ENCODE measurements at places on chromosomes 11 and 22.
A peak's percentile ranks its signal among the peaks of the same experiment; 100 is the strongest.

DNA sequence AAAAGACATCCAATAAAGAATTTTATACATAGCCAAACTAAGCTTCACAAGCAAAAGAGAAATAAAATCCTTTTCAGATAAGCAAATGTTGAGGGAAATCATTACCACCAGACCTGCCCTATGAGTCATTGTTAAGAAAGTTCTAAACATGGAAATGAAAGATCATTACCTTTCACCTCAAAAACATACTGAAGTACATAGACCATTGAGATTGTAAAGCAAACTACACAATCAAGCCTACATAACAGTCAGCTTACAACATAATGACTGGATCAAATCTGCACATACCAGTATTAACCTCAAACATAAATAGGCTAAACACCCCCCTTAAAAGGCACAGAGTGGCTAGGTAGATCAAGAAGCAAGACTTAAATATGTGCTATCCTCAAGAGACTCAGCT, 501.0 kb upstream of the LUZP2 start:
- DNase-seq = peak; percentile 30

DNA sequence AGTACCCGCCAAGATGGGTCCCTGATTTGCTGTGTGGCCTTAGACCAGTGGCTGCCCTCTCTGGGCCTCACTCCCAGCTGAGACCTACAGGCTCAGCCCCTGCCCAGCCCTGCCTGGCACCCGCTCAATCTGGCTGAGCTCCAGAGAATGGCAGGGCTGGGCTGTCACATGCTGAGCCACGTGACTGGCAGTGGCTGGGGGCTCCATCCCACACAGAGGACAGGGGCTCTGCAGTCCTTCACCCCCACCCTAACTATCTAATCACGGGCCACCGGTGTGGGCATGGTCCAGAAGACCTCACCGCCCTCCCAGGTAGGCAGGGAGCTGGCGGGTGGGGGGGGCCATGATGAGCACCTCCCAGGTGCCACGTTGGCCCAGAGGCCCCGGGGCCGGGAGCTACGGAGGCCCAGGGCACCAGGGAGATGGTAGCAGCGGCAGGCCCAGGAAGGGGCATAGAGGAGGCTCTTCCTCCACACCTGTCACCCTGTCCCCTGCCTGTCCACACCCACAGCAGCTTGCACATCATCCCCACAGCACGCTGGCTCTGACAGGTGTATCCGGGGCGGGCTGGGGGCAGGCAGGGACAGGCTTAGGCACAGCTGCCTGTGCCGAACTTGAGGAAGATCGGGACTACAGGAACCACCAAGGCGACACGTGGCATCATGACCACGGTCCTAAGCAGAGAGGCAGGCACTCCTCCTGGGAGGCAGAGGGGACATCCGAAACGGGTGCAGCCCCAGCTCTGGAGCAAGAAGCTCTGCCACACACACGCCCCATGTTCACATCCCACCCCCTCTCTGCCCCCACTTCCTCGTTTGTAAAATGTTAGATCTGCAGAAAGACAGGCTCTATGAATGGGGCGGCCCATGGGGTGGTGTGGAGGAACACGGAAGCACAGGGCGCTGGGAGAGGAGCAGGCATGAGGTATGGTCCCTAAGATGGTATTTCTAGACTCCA, 1.5 kb upstream of the ALDH3B1 start:
- no peak for DNase-seq

- DNase-seq = no peak
These were observed 140.0 kb upstream of the POU2AF2 start for GRCh38 chr11:111105566-111105965.

GRCh38 chr11:63917692-63918506, 935 bp upstream of the RCOR2 start:
- peak; percentile 63 for DNase-seq

- no peak for DNase-seq
These were observed 89.2 kb upstream of the NCAM1 start for GRCh38 chr11:112871909-112872500.

DNA sequence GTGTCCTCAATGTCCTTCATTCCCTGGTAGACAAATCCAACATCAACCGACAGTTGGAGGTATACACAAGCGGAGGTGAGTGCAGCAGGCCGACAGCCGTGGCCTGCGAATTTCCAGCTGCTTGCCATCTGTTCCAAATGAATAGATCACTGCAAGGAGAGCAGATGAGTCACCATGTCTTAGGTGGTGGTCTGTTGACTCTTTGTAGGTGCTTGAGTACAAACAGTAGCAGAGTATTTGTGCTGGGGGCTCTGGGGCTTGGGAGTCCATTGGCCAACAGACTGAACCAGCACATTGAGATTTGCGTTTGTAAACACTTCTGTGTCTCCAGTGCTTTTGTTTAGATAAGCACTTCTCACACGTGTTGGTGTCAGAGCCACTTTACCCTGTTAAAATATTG, 21.1 kb downstream of the EIF3L start:
- no peak for DNase-seq

GRCh38 chr22:32216911-32217310, 12.0 kb upstream of the RFPL2 start:
- no peak for DNase-seq

DNA sequence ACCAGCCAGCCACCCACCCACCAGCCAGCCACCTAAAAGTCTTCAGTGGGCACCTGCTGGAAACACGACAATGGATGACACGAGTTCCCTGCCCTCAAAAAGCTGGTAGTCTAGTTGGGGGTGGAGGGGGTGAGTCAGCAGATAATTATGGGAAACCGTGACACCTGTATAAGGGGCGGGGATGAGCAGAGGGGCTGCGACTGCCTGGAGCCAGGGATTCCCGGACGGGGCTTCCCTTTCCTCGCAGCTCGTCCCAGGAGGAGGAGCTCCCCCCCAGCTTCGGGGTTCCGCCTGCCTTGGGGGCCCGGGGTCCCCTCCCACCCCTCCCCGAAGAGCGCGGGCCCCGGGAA, 2.3 kb upstream of the RTN4RL2 start:
- no peak for DNase-seq

- no peak for DNase-seq
These were observed 112.0 kb upstream of the PDGFD start for GRCh38 chr11:104275992-104276391.

DNA sequence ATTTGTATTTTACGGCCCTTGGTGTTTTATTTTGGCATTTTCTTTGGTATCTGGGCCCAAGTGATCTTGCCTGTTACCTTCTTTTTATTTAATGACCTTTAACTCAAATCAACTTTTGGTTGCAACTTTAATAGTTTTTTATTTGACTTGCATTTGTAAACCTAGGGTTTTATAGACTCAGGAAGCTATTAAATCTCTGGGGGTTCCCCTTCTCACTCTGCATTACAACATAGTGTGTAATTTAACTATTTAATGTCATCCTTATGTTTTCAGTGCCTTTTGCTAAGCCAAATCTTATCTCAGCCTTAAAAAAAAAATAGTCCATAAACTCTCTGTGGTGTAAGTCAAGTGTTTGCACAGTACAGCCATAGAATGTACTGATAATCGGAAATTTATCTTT, 3.4 kb downstream of the FJX1 start:
- DNase-seq = no peak

GRCh38 chr11:130652671-130653335, 204.4 kb downstream of the ADAMTS15 start:
- DNase-seq = no peak

GRCh38 chr11:73384872-73385689, 8.9 kb downstream of the RELT start:
- DNase-seq = no peak

GRCh38 chr11:64233913-64234586, at the start of gene VEGFB:
Gene VEGFB, plus strand, starts transcription at chr11:64234584. Its CDS starts 250 bp downstream, at chr11:64234834.
- DNase-seq = peak; percentile 67

GRCh38 chr22:37282385-37282677, at the start of gene CYTH4:
Gene CYTH4, plus strand, starts transcription at chr22:37282508. Its CDS starts 62 bp downstream, at chr22:37282570.
- DNase-seq = no peak

- peak; percentile 35 for DNase-seq
These were observed 120.8 kb upstream of the ARHGAP20 start for GRCh38 chr11:110833033-110833484.

DNA sequence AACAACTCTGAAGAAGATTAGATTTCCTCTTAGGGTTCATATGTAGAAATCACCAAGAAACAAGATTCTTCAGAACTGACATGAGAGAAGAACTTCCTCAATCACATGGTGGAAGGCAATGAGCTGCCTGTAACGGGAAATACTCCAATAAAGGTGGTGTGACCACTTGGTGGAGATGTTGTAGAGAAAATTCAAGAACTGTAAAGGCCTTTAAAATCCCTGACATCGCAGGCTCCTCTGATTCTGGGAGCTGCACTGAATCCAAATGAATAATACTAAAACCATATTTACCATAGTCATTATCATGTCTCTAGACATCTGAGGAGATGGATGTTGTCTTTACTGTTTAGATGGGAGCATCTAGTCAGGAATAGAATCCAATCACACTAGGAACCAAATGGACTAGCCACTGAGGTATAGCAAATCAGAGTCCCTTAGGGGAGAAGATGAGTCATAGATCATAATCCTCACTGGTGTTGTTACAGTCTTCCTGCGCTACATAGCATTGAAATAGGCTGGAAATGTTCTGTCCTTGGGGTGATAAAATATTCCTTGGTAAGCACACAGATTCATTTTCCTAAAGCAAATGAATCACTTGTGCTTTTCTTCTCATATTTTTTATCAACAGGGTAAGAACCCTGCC, 321.6 kb upstream of the TENM4 start:
- peak; percentile 53 for DNase-seq

DNA sequence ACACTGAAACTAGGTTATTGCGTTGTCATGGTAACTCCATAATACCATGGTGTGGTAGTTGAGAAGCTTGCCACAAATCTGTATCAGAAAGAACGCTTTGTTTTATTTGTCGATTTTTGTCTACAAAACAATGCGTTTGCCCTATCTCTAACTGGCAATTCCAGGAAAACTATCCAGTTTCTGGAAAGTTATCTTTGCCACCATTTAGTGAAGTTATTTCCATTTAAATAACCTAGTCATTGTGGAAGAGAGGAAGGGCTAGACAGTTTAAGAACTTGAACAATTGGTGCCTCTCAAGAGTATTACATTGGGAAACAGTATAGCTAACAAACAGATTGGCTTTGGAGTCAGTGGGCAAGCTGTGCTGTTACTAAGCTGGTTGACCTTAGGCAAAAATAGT, 7.9 kb downstream of the HSD17B12 start:
- DNase-seq = no peak

DNA sequence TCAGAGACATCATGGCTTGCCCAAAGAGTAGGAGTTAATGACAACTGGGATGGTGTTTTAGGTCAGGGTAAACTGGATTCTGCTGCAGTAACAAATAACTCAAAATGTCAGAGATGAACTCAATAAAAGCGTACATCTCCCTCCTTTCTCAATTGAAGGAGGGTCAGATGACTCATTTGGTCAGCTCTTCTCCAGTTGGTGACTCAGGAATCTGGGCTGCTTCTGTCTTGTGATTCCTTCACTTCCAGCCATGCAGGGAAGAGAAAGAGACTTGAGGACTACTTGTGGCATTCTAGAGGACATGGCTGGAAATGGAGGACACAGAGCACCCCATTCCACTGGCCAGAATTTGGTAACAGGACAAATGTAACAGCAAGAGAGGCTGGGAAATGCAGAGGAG, 3.2 kb upstream of the SYT13 start:
- DNase-seq = peak; percentile 76

DNA sequence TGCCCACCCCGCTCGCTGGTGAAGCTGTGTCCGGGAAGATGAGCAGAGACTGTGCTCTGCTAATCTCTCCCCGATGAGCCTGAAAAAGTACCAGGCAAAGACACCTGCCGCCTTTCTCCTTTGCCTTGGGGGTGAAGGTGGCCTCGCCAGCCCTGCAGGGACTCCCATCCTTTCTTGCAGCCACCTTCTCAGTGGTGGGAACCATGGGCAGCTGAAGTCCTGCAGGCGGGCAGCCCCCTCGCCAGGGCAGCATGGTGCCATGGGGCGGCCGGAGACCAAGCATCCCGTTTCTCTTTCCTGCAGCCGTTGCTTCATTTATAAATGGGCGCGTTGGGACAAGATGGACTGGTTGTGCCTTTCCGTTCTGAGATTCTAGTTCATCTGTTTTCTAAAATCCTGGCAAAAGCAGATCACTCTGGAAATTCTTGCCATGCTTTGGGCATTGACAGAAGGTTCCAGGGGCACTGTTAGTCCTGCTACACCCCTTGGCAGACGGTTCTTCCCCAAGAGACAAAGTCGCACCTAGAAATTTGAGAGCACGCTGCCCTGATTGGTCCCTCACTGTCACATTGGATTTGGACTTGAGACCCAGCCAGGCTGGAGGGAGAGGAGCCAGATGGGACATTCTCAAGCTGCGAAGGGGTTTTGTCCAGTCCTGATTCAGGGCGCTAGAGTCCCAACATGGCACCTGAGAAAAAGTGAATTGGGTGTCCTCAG, 7.5 kb downstream of the CTTN start:
- DNase-seq = no peak

DNA sequence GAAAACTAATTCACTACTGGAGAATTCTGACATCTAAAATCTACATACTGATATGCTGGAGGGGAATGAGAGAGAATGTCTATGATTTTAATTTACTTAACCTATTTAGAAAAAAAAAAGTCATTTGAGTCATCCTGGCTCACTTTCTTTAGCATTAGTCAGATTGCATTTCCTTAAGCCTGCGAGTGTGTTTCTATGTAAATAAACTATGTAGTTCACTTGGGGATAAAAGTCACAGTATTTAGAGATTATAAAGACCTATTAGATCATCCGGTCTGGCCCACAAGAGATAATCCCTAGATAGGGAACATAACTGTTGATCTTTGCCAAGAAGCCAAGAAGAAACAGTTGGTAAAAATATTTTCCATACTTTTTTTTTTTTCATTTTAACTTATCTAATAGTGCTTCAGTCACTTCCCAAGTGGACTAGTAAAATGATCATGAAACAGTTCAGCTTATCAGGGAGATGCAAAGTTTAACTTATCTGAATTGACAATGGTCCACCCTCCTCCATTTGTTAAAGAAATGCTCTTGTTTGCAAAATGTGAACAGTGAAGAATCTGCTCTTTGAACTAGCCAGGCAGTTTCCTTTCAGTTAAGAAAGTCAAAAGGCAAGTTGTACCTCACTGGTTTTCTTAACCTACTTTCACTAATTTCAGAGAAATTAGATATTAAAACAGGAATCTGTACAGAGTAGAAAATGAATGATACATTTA, 21.2 kb upstream of the BLID start:
- DNase-seq = peak; percentile 97

GRCh38 chr11:107014871-107015270, 3.4 kb downstream of the GUCY1A2 start:
- DNase-seq = no peak

- no peak for DNase-seq
These were observed 13.1 kb upstream of the CCDC134 start for GRCh38 chr22:41787331-41787730.

DNA sequence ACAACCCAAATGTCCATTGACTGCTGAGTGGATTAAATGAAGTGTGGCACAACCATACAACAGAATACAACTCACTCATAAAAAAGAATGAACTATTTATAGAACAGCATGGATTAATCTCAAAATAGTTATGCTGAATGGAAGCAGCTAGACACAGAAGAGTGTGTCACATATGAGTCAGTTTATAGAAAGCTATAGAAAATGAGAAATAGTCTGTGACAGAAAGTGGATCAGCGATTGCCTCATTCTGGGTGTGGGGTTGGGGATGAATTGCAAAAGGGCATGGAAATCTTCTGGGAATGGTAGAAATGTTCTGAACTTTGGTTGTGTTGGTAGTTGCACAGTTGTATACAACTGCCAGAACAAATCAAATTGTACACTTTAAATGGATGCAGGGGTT, 37.4 kb downstream of the PRR5L start:
- peak; percentile 85 for DNase-seq

- no peak for DNase-seq
These were observed 301.8 kb upstream of the FAT3 start for GRCh38 chr11:91922846-91923245.
